PC-3 (cell line): ENCODE measurements at places on chromosomes 3 and 15.

DNA sequence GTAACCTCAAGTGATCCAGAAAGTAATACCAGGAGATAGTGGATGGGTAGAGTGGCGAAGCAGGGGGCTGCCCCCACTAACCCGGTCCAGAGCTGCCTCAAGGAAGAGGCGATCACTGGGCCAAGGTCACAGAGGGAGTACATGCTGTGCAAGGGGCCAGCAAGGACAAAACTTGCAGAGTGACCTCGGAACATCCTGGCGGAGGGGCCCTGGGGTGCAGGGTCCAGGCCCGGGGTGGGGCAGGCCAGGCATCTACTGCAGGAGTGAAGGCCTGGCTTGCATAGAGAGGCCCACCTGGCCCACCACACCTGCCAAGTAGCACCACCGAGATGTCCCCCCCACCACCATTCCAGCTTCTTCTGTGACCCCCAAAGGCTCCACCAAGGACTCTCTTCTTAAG lies 17.6 kb downstream of the IQSEC1 start:
- no peak overlapping the region for H3K27ac ChIP-seq
- no peaks in the 10 kb centered on the region for H3K27me3 ChIP-seq
- no peak for DNase-seq
- no peaks in the 10 kb centered on the region for H3K36me3 ChIP-seq

DNA sequence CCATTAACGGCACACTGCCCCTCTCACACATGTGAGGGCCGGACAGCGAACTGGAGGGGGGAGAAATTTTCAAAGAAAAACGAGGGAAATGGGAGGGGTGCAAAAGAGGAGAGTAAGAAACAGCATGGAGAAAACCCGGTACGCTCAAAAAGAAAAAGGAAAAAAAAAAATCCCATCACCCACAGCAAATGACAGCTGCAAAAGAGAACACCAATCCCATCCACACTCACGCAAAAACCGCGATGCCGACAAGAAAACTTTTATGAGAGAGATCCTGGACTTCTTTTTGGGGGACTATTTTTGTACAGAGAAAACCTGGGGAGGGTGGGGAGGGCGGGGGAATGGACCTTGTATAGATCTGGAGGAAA lies 1.5 kb downstream of the SOX2 start:
- H3K27me3 ChIP-seq: peaks cover 93% of the 10 kb centered on the region
- DNase-seq: no peak
- no peak overlapping the region for H3K4me3 ChIP-seq
- H3K27ac ChIP-seq: no peak overlapping the region

GRCh38 chr3:69203631-69204314 lies 81.4 kb upstream of the LMOD3 start:
- no peaks in the 10 kb centered on the region for H3K36me3 ChIP-seq
- peak overlapping the region; percentile 87 for H3K27ac ChIP-seq
- H3K4me3 ChIP-seq: no peak overlapping the region
- H3K4me1 ChIP-seq: peaks cover 27% of the 10 kb centered on the region
- no peak for DNase-seq

DNA sequence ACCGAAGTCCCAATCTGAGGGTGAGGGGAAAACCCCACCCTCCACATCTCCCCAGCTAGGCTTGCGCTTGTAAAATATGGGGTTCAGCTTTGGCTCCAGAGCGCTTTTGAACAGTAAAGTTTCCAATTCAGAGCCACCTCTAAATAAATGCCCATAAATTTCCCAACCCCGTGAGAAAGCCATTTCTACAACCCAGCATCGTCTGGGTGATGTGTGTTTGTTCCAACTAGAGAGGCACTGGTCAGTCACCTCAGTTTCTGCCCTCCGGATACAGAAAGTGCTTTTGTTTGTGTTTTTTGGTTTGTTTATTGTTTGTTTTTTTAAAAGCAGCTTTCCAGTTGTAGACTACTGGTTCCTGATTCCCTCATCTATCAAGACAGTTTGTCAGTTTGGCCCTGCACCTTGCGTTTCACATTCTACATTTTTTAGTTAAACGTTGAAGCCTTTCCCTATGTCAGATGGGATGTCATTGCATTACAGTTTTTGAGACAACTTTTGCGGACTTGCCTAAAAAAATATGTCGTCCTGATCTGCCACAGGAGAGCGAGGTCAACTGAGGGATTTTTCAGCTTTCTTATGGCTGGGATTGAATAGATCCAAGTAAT lies 15.0 kb upstream of the SOX2 start:
- H3K4me3 ChIP-seq: no peak overlapping the region
- no peak for DNase-seq
- H3K27me3 ChIP-seq: peaks cover 48% of the 10 kb centered on the region
- H3K4me1 ChIP-seq: no peaks in the 10 kb centered on the region
- H3K27ac ChIP-seq: no peak overlapping the region
- H3K36me3 ChIP-seq: no peaks in the 10 kb centered on the region

DNA sequence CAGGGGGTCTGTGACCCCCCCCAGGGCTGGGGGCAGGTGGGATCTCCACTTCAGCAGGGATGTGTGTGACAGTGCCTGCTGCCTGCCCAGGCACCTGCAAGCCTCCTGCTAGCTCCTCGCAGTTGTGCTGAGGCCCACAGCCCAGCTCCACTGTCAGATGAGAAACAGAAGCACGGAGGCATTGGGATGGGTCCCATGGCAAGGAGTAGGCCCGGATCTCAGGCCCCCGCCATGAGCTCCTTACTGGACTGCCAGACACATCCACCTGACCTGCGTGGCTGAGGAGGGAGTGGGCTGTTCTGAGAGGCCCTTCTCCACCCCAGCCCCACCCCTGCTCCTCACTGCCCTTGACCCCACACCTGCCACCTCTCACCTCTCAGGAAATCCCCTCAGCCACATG lies 18.2 kb upstream of the SKOR1 start:
- H3K4me1 ChIP-seq: no peaks in the 10 kb centered on the region
- no peaks in the 10 kb centered on the region for H3K36me3 ChIP-seq
- H3K4me3 ChIP-seq: no peak overlapping the region
- no peaks in the 10 kb centered on the region for H3K27me3 ChIP-seq
- DNase-seq: no peak
- no peak overlapping the region for H3K27ac ChIP-seq

GRCh38 chr3:14231998-14232501 lies 53.4 kb downstream of the LSM3 start:
- peak; percentile 60 for DNase-seq
- H3K4me3 ChIP-seq: no peak overlapping the region
- 0 out of 2 replicates have a peak, but pooled peaks cover 3% of the 10 kb centered on the region for H3K36me3 ChIP-seq
- H3K27me3 ChIP-seq: no peaks in the 10 kb centered on the region
- peak overlapping the region; percentile 54 for H3K27ac ChIP-seq

- no peak overlapping the region for H3K4me3 ChIP-seq
- no peaks in the 10 kb centered on the region for H3K4me1 ChIP-seq
- H3K36me3 ChIP-seq: no peaks in the 10 kb centered on the region
- no peak overlapping the region for H3K27ac ChIP-seq
- DNase-seq: no peak
Measured at GRCh38 chr3:159693226-159693625, 295.4 kb upstream of the IL12A start.

- no peak for DNase-seq
- no peaks in the 10 kb centered on the region for H3K27me3 ChIP-seq
- no peak overlapping the region for H3K4me3 ChIP-seq
Measured at GRCh38 chr3:143222505-143222904, 102.9 kb downstream of the CHST2 start.

- H3K27ac ChIP-seq: peak overlapping the region; percentile 46
- 0 out of 2 replicates have a peak overlapping the region, but pooled peaks have one; percentile 20 for H3K4me3 ChIP-seq
- no peaks in the 10 kb centered on the region for H3K36me3 ChIP-seq
- H3K4me1 ChIP-seq: peaks cover 45% of the 10 kb centered on the region
- H3K27me3 ChIP-seq: no peaks in the 10 kb centered on the region
Measured at GRCh38 chr3:169112153-169112892, 551.2 kb downstream of the MECOM start.
